Mammary epithelial cell (primary cell): ENCODE measurements at places on chromosomes 2 and 18. TPM values are rescaled to one million over a fixed set of nuclear protein-coding genes. Genes with fewer than 3 reads are reported as not detected.
A peak's percentile ranks its signal among the peaks of the same experiment; 100 is the strongest.

The BOD1L2 gene
- not detected for polyA plus RNA-seq

The RGPD3 gene
- 0.08 TPM for polyA plus RNA-seq

The LOXL3 gene
- 2.2 TPM for polyA plus RNA-seq

The TGFA gene
- polyA plus RNA-seq: 82.0 TPM

The SLC9A4 gene
- polyA plus RNA-seq: not detected

The ARHGEF33 gene
- polyA plus RNA-seq: 0.05 TPM

The G6PC2 gene
- not detected for polyA plus RNA-seq

DNA sequence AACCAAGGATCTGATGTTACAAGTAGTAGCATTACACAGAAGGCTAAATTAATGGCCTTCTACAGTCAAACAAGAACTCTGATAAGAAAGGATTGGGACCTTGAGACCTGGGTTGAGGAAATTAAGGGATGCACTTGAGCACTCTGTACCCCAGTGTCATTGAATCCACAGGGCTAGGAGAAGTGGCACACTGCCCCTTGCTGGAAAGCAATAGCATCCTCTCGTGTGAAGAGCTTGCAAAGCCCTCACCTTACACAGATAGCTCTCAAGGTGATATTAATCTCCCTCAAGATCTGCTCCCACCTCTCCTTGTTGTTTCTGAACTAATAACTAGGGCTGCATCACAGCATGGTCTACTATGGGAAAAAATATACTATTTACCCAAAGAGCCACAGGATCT lies 26.5 kb upstream of the CHST9 start:
- no peak for DNase-seq

- DNase-seq: no peak
These were observed 54.0 kb downstream of the NAT8 start for GRCh38 chr2:73588177-73588576.

GRCh38 chr2:195820373-195820772 lies 163.3 kb downstream of the SLC39A10 start:
- DNase-seq: peak; percentile 4

- no peak for DNase-seq
These were observed 60.6 kb upstream of the SMAD7 start for GRCh38 chr18:49011291-49011746.

- no peak for DNase-seq
These were observed 31.3 kb upstream of the ZNF236 start for GRCh38 chr18:76791106-76791505.

GRCh38 chr18:10006311-10006893 lies 92.6 kb downstream of the VAPA start:
- peak; percentile 23 for DNase-seq

DNA sequence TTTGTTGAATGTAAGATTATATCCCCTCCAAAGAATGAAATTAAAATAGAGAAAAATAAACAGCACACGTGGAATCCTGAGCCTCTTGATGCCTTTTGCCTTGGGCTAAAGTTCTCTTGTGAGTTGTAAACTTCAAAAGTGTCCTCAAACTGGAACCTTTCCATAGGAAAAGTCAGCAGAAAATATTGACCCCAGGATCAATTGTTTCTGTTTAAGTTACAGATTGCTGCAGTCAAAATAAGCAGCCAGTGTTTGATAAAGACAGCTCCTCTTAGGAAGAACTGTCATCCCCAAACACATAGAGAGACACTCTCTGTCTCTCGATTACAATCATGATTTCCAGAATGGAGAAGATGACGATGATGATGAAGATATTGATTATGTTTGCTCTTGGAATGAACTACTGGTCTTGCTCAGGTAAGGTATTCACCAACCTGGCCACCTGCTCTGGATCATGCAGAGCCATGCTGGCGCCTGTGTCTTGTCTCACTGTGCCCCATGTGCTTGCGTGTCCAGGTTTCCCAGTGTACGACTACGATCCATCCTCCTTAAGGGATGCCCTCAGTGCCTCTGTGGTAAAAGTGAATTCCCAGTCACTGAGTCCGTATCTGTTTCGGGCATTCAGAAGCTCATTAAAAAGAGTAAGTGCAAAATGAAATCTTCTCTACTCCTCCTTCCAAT lies at the start of gene SPP2:
TSS of gene SPP2 (plus strand) at position 248 of the 681 bp plus-strand sequence. CDS start at position 333, 85 bp downstream.
- DNase-seq: no peak

DNA sequence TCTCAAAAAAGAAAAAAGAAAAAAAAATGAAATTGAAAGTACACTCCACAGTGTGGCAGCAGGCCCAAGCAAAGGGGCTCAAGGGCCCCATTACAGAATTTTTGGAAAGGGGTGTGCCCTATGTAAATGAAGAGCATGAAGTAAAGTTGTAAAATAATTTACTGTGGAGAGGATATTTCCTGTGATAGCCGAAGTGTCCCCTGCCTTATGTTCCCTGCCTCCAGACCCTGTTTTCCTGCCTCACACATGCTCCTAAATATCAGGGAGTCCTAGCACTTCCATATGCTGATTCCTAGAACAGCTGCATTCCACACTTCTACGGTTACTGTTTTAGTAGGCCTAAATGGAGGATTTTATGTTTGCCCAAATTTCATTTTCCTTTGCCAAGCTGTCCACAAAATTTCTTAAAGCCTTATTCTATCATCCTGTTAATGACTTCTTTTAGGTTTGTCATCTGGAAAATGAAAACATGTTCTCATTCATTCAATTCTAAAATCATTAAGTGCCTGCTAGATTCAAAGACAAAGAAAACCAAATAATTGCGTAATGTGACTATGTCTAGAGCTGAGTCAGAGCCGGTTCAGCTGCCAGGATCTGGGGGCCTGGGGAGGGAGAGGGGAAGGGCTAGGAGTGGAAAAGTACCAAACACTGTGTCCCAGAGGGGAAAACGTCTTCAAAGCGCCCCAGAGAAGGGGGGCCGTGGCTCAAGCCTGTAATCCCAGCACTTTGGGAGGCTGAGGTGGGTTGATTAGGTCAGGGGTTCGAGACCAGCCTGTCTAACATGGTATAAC lies 25.9 kb upstream of the IMPA2 start:
- peak; percentile 71 for DNase-seq

- DNase-seq: peak; percentile 86
These were observed 198.6 kb upstream of the EPAS1 start for GRCh38 chr2:46098621-46099062.

DNA sequence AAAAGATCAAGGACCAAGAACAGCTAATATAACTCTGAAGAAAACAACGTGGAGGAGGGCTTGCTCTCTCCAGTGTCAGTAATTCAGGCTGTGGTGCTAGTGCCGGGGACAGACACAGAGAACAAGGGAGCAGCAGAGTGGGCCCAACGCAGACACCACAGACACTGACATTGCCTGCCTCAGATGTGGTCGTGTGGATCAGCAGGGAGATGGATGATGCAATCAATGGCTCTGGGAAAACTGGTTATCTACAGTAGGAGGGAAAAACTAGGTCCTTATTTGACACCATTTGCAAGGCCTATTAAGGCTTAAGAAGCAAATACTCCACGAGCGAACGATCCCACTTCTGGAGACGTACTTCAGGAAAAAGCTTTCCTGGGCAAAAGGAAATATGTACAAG lies 36.1 kb downstream of the HDLBP start:
- DNase-seq: no peak

DNA sequence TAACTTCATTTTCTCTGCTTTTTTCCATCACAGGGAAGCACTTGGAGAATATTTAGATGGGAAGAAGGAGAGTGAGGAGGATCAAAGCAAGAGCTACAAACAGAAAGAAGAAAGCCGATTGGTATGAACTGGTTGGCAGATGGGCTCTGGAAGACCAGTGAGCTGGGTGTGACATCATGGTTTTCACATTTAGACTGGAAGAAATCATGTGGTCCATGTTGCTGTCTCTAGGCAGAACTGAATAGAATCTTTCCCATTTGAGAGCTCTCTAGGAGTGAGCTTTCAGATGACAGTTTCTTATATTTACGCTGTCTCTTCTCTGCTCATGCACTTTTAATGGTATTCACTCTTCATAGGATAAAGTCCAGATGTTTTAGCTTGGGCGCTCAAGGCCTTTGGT lies 12.6 kb downstream of the DRC1 start:
- DNase-seq: no peak

- DNase-seq: no peak
These were observed 38.0 kb downstream of the SPTBN1 start for GRCh38 chr2:54494087-54494486.

- no peak for DNase-seq
These were observed 167.2 kb upstream of the SPOPL start for GRCh38 chr2:138334323-138334722.

DNA sequence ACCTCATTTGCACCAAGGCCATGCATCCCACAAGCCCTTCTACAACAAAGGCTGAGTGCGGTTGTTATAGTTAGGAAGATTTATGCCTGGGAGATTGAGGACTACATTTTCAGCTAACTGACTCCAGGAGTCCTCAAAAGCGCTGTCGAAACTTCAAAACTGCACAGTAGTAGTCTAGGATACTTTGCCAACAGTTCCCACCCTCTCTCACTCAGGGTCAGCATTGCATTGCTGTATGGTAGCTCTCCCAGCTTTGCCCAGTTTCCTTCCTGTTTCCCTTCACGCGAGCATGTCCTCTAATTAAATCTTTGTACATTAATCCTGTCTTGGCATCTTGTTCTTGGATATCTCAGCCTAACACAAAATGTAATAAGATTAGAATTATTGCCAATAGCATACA lies 420.6 kb upstream of the UBE2E3 start:
- DNase-seq: no peak

GRCh38 chr2:232389327-232389726 lies 10.8 kb downstream of the ALPP start:
- no peak for DNase-seq

DNA sequence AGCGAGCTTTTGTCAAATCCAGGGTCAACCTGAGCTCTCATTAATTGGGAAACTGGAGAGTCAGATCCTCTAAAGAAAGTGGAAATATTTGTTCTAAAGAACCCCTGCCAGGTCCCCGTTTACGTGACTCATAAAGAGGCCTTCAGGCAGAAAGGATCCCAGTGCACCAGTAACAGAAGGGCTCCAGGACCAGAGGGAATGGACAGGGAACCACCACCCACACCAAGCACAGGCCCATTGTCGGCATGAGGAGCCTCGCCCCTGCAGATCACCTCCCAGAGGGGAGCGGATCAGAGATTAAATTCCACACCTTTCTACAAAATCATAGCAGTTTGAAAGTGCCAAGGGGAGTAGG lies 16.4 kb upstream of the C1QL2 start:
- DNase-seq: no peak

DNA sequence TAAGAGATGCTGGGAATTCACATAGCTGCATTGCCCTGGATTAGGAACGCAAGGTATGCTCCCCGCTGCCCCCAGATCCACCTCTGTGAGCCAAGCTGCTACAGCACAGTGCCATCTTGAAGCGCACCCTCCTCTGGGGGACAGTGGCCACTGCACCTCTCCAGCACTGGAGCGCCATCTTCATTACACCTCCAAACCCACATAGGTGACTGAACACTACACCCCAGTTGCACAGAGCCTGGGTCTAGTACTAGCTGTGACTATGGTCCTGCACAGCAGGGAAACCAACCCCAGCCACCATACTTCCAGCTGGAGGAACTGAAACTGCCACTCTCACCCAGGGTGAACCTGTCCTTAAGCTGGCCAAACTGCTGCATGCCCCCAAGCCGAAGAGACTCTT lies 84.6 kb downstream of the TMEM237 start:
- no peak for DNase-seq

GRCh38 chr2:175183674-175184073 lies 2.2 kb upstream of the ATP5MC3 start:
- DNase-seq: no peak

DNA sequence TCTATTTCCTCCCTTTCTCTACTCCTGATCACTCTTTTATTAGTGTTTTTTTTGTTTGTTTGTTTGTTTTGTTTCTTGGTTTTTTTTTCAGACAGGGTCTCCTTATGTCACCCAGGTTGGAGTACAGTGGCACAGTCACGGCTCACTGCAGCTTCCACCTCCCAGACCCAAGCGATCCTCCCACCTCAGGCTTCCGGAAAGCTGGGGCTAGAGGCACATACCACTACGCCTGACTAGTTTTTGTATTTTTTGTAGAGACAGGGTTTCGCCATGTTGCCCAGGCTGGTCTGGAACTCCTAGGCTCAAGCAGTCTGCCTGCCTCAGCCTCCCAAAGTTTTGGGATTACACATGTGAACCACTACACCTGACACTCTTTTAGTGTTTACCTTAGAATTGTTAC lies 122.3 kb downstream of the ATL2 start:
- no peak for DNase-seq

GRCh38 chr2:129800686-129801085 lies 178.8 kb upstream of the RAB6C start:
- no peak for DNase-seq

DNA sequence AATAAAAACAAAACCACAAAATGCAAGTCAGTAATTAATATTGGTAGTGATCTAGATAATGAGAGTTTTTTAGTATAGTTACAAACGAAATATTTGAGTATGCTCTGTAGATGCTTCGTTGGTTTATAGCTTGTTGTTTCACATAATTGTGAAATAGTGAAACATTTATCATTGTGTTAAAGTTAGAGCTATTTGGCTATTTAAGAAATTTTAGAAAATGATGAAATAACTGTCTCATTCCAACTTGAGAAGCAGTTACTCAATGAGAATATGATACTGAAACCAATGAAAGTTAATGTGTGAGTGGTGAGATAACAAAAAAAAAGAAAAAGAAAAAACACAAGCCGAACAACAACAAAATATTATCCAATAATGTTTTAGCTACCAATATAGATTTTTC lies 475.6 kb upstream of the ZEB2 start:
- DNase-seq: no peak

GRCh38 chr2:63698786-63699548 lies 110.2 kb downstream of the MDH1 start:
- DNase-seq: peak; percentile 88

- DNase-seq: peak; percentile 26
These were observed 550.2 kb upstream of the SETBP1 start for GRCh38 chr18:44130376-44130942.

DNA sequence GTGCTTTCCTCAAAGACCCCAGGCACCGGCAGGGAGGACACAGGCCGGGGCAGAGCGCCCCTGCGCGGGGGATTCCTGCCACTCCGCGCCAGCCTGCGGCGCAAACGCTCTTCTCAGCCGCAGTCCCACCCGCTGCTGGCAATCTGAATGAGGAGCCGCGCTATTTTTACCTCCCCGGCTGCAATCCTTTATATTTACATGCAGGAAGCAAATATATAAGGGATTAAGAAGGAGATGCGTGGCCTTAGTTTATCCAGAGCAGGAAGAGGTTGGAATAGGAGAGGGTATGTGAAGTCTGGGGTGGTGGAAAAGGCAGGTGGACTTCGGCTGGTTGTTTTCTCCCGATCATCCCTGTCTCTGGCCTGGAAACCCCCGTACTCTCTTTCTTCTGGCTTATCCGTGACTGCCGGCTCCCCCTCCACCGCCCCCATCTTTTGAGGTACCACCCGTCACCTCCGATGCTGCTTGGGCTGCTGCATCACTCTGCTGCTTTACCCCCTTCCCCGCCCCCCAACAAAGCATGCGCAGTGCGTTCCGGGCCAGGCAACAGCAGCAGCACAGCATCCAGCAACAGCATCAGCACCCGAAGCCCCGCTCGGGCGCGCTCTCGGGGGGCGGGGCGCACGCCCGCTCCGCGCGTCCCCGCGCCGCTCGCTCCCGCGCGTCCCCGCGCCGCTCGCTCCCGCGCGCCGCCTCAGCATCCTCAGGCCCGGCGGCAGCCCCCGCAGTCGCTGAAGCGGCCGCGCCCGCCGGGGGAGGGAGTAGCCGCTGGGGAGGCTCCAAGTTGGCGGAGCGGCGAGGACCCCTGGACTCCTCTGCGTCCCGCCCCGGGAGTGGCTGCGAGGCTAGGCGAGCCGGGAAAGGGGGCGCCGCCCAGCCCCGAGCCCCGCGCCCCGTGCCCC lies at the start of gene ADAM23:
TSS of gene ADAM23 (plus strand) at position 700 of the 902 bp plus-strand sequence. CDS start 335 bp downstream, outside the sequence.
- peak; percentile 50 for DNase-seq

GRCh38 chr2:173868406-173868805 lies 96.8 kb downstream of the SP3 start:
- peak; percentile 26 for DNase-seq

GRCh38 chr18:47772374-47773248 lies 157.8 kb downstream of the SMAD2 start:
- DNase-seq: peak; percentile 80
